ENCODE measurements at places on chromosomes 1 and 21.

DNA sequence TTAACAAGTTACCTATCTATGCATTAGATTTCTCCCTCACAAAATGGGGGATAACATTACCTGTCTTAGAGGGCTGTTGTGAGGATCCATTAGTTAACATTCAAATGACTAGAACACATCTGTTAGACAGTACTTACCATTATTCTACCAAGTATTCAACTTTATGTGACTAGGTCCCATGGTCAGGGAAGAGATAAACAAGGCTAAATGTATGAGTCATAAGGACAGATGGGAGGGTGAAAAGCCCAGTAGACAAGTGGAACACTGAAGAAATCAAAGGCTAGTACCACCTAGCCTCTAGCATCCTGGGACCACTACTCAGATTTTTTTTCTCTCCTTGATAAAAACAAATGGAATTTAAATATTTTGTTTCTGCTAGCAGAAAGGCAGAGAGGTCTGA is 9.0 kb upstream of the VHLL start:
- DNase-seq: no peak

DNA sequence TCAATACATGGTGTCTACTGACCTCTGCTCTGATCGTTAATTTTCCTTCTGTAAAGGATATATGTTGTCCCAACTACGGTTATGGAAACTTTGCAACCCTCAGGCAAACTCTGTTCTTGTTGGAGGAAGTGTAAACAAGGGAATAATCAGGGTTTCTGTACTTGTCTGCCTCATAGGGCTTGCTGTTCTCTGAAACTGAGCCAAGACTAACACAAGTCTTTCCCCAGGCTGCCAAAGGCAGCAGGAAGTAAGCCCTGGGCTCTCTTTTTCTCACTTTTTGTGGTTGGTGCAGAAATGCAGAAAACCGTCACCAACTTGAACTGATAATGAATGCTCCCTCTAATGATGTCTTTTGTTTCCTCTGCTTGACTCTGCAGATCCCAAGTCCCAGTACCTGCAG is 7.6 kb downstream of the CYP4X1 start:
- DNase-seq: no peak

GRCh38 chr1:3013371-3014049 is 7.8 kb upstream of the ACTRT2 start:
- no peak for DNase-seq

DNA sequence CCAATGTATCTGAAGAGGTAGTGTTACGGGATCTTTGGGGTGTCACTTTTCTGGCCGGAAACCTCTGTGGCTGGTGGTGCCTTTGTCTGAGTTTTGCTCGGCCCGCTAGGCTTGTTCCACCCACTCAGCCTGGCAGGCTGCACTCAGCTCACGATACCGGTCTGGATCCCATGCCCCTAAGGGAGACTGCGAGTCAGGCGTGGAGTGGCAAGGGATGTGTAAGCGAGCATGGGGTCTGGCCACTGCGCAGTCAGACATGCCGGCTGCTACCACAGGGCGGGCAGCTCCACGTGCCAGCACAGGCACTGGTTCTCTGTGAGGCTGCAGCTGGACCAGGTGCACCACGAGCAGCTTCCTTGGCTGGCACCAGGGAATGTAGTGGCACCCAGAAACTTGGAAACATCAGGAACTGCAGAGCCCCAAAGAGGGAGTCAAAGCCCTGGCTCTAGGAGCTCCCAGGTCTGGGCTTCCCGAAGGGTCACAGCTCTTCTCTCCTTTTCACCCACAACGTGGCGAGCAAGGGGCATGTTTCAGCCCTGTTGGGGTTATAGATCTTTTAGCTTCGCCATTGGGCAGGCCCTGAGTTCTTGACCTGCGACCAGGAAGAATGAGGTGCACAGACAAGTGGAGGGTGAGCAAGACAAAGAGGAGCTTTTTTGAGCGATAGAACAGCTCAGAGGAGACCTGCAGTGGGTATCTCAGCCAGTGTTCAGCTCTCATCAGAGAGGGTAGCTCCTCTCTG is 23.8 kb upstream of the LRRC8C start:
- DNase-seq: peak; percentile 78

- DNase-seq: peak; percentile 14
Observed at GRCh38 chr1:64663668-64664067, 81.2 kb upstream of the RAVER2 start.

DNA sequence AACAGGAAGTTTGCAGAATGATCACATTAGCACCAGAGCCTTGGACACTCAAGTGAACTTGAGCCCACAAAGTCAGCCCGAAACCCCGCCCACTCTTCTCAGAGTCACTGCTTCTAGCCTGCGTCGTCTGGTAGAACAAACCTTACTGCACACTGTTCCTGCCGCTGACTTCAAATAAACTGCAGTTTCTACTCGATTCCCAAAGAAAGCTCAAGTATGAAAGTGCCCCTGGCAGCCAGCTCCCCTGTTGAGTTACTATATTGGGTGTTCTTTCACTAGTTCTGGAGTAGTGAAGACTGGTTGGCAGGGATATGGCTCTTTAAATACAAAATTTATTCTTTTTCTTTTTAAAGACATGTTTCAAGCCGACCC is 164.7 kb downstream of the GALNT2 start:
- no peak for DNase-seq

- DNase-seq: no peak
Observed at GRCh38 chr1:205510308-205510950, 6.0 kb downstream of the CDK18 start.

DNA sequence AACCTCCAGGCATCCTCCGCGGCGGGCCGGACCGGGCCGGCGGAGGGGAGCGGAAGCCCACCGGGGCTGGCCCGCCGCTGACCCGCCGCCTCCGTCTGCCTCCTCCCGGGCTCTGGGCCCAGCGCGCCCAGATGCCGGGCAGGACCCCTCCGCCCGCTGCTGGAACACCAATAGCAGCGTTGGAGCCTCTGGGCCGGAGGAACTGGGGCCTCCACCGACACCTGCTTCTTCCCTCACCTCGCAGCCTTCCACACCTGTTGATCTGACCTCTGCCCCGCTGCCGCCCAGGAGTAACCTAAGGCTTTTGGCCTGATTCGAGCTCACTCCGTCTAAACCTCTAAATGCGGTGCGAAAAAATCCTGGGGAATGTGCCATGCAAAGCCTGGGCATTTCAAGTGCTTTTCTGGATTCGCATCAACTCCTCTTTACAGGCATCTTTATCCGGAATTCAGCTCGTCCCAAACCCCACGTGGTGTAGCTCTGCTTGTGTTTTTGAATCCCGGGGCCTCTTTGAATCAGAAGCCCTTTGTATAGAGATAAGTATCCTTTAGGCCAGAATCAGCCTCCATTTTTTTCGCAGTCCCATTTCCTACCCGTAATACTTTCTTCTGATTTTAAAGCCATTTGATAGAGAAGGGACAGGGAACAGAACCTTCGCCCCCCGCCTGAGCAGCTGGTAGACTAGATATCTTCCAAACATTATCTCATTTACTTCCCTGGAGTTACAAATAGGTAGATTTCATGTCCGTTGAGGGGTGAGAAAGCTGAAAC is 680 bp upstream of the CNN3 start:
- no peak for DNase-seq

DNA sequence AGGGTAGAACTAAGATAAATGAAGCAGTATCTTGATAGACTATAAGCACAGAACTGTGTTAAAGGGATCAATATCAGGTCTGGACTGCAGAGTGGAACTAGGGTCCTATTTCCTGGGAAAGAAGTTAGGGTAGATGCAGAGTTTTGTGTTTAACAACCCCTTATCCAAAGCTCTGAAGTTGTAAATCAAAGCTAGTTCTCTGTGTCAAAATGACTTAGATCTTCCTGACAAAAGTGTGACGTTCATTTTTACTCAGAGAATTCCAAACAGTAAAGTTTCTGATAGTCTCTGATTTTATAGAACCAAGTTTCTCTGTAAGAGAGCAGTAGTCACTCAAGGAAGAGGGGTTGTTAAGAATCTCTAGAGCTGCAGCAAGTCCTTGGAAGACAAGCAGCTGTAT is 8.3 kb downstream of the NUCKS1 start:
- DNase-seq: no peak

DNA sequence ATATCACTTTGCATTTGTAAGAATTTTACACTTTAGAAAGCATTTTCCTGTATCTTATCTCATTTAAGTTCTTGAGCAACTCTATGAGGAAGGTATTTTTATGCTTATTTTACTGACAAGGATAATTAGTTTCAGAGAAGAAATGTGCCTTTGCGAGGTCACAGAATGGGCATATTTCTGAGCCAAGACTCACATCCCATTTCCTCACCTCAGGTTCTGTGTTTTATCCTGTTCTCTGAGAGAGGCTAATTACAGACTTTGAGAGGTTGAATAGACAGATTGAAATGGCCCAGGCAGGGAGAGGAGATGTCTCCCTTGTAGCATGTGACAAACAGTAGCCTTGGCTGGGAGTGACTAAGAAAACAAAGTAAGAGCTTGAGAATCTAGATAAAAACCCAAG is 39.1 kb upstream of the ZC3H11B start:
- DNase-seq: no peak

GRCh38 chr21:32958288-32959002 is 67.3 kb upstream of the OLIG2 start:
- DNase-seq: no peak

DNA sequence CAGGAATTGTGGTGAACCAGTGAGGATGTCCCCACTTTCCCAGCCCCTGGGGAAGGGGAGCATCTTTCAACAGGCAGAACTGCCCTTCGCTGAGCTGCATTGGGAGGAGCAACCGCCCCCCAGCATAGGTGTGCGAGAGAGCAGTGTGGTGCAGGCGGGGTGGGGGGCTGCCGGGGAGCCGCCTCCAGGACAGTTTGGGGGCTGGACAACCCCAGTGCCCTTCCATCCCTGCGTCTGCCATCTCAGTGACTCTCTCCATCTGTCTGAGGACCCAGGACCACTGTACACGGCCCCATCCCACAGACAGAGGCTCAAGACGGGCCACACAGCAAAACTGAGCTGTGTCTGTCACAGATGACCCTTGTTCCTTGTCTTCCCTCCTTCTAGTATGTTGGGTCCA is 14.2 kb downstream of the PODN start:
- no peak for DNase-seq

DNA sequence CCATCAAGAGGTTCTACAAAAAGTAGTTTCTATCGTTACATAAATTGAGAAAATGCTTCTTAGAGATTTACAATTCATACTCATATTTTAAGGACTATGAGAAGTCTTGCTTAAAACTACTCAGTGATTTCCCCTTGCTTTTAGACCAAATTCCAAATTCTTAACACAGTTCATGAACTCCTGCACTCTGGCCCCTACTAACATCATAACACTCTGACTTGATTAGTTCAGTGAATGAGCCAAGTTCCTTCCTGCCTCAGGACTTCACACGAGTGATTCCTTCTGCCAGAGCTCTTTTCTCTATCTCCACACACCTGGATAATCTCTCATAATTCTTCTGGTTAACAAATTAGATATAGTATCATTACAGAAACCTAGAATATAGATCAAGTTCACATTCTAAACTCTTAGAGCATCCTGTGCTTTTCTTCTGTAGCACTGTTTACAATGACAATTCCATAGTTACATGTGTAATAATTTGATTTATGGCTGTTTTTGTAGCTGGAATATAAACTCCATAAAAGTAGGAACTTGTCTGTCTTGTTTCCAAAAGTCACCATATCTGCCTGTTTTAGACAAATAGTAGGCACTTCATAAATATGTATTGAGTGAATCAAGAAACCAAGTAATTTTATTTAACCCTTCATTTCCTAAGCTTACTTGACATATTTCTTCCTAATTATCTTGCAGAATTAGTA is 59.9 kb downstream of the NUF2 start:
- DNase-seq: no peak

DNA sequence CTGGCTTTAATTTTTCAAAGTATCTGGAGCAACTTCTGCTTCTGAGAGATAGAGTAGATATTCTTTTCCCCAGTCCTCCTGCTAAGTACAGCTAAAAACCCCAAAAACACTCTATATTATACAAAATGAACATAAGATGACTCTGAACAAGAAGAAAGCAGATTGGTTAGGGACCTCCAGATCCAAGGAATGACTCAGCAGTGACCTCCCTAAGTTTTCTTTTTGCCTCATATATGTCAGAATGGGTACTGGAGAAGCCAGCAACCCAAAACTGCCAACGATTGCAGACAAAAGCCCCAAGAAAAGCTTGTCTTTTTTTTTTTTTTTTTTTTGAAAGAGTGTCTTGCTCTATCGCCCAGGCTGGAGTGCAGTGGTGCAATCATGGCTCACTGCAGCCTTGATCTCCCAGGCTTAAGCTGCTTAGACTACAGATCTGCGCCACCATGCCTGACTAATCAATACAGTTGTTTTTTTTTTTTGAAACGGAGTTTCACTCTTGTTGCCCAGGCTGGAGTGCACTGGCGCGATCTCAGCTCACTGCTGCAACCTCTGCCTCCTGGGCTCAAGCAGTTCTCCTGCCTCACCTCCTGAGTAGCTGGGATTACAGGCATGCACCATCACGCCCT is 22.7 kb downstream of the NDUFS5 start:
- DNase-seq: no peak

- DNase-seq: no peak
Observed at GRCh38 chr1:187566354-187566753, 737.6 kb downstream of the PLA2G4A start.

DNA sequence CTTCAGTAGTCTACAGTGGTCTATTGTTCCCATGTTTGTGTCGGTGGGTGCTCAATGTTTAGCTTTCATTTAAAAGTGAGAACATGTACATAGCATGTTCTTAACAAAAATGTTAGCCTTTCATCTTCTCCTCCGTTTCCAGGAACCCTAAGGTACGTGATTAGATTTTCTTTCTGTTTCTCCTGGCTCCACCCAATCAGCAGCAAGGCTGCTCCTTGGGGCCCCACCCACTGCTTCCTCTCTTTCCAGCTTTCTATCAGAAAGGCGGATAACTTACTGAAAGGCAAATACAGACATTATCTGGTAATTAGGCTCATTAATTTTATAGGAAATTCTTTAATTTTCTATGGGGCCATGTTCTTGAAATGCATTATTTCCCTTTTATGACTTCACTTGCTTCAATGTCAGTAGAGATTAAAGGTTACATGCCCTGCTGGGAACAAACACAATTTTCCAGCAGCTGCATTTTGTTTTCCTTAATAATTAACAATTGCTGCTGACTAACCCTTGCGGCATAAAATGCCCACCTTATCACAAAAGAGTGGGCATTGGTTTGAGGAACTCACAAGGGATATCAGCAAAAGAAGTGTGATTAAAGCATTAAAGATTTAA is 324.9 kb upstream of the SNX7 start:
- DNase-seq: no peak

DNA sequence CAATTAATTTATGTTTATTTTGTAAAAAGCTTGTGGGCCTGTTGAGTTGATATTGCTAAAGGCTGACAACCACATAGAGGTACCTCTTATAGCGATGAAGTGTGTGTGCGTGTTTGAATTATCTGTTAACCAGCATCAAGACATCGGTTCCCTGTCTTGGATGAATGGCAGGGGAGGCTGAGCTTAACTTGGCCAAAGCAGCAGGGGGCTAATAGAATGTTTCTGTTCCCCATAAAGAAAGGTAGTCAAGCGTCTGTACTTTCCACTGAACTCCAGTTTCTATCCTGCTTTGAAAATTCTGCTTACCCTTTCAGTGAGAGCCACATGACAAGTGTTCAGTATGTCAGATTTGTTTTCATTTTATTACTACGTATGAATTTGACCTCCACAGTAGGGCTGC is 63.0 kb downstream of the ROR1 start:
- no peak for DNase-seq
